ENCODE measurements at places on chromosomes 6 and 20.

DNA sequence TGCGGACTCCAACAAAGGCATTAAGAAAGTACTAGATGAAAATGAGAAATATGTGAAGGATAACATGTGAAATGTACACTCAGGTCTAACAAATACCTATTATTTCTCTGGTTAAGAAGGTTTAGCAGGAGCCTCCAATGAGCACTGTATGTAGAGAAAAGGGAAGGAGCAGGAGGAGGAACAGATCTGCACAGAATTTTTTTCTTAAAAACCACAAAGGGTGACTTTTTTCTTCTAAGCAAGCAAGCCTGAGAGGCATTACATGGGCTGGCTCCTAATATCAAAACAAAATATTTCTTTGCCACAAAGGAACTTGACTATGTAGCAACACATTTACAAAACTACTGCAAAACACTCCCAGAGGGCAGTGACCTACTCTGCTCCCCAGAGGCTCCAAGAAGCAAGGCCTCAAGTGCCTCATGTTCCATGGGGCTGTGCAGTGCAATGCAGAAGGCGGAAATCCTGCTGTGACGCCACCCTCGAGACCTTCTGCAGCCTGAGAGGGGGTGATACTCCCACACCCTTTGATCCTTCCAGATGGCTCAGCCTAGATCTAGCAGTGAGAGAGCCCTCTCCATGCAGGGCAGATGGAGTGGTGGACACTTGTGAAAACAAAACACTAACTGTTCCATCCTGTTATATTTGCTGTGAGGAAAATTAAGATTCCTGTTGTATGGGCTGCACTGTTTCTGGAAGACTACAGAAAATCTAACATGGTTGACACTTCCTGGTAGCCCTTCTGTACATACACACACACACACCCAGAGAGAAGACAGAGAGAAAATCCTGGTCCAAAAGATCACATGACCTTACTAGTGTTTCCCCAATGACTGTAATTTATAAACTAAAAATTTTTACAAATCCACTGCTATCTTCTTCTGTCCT, 36.0 kb upstream of the SMIM29 start:
- DNase-seq, result no peak
- H3K4me1 ChIP-seq, result peaks cover 12% of the 10 kb centered on the region
- peaks cover 39% of the 10 kb centered on the region for H3K36me3 ChIP-seq
- no peak overlapping the region for H3K4me3 ChIP-seq

GRCh38 chr20:57391439-57392301, 474 bp downstream of the RBM38 start:
- peak overlapping the region; percentile 93 for H3K27ac ChIP-seq
- H3K4me3 ChIP-seq, result peak overlapping the region; percentile 93
- no peaks in the 10 kb centered on the region for H3K27me3 ChIP-seq
- H3K36me3 ChIP-seq, result peaks cover 13% of the 10 kb centered on the region
- no peak for DNase-seq
- peaks cover 71% of the 10 kb centered on the region for H3K4me1 ChIP-seq

DNA sequence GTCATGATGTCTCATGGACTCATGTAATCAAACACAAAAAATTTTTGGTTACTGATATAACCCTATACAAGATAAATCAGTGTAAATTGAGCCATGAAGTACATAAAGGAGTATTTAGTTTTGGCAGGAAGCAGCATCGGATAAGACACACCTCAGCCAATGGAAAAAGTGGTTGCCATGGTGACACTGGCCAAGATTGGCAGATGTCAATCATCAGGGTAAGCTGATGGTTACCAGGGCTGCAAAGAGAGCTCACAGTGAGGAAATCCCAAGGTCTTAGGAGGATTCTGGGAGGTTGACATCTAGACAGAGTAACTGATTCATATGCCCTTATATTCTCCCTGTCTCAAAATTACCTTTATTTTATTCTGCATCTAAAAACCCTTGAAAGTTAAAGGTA, 203.8 kb upstream of the PCSK2 start:
- DNase-seq, result no peak
- no peaks in the 10 kb centered on the region for H3K27me3 ChIP-seq
- H3K4me3 ChIP-seq, result no peak overlapping the region
- H3K27ac ChIP-seq, result no peak overlapping the region
- no peaks in the 10 kb centered on the region for H3K4me1 ChIP-seq

DNA sequence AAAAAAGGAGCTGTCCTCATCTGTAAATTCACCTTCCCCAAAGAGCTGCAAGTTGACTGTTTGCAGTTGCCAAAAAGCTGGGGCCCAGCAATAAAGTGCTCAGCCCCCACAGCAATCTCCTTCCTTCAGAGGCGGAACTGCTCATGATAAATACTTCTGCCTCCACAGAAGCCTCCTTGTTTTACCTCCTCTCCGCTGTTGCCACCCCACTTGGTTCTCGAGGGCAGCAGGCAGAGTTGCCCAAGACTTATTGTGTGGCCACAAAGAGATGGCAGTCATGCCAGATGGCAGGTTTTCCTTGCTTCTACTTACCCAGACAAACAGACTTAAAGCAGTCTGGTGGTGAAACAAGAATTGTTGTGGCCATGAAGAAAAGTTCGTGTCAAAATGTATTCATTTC, 66.3 kb downstream of the SLX4IP start:
- H3K27me3 ChIP-seq, result no peaks in the 10 kb centered on the region
- H3K36me3 ChIP-seq, result no peaks in the 10 kb centered on the region
- peak overlapping the region; percentile 70 for H3K27ac ChIP-seq
- H3K4me1 ChIP-seq, result peaks cover 3% of the 10 kb centered on the region
- H3K4me3 ChIP-seq, result peak overlapping the region; percentile 40

Measured in T-cell (primary cell).